Left renal pelvis (tissue), 4 donors: ENCODE measurements at places on chromosomes 3 and 15.

DNA sequence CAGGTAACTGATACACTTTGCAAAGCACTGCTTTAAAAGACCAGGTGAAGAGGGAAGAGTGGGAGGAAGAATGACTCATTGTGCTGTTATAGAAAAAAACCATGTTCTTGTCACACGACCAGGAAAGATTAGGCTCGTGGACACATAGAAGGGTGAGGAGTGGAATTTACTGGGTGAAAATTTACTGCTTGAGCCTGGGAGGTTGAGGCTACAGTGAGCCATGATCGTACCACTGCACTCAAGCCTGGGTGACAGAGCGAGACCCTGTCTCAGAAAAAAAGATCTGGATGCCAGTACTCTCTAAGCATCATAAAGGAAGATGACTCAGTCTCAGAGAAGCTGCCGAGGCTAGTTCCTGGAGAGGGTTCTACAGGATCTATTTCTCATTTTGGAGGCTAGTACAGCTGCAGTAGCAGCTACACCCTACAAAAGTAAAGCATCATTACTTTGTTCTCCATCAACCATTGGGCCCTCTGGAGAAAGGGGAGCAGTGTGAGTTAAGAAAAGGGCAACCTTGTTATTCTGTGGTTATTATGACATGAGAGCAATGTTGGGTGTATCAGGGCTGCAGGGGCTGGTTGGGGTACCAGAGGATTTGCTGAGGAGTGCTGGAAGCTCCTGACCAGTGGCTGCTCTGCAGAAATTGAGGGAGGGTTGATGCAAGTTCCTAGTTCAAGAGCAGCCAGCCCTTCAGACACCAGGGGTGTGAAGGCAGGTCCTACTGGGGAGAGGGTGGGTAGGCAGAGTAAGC, 75.4 kb downstream of the CMTM8 start:
- DNase-seq, result no peak

- DNase-seq, result no peak
Measured at GRCh38 chr3:120429921-120430361, 20.9 kb downstream of the FSTL1 start.

- DNase-seq, result no peak
Measured at GRCh38 chr3:52472239-52473000, 17.0 kb downstream of the NISCH start.

- DNase-seq, result no peak
Measured at GRCh38 chr15:54559405-54560069, 581.3 kb downstream of the UNC13C start.

GRCh38 chr3:69329892-69330291, 56.0 kb downstream of the FRMD4B start:
- no peak for DNase-seq

- DNase-seq, result no peak
Measured at GRCh38 chr3:44762690-44763089, 1.1 kb downstream of the KIF15 start.

DNA sequence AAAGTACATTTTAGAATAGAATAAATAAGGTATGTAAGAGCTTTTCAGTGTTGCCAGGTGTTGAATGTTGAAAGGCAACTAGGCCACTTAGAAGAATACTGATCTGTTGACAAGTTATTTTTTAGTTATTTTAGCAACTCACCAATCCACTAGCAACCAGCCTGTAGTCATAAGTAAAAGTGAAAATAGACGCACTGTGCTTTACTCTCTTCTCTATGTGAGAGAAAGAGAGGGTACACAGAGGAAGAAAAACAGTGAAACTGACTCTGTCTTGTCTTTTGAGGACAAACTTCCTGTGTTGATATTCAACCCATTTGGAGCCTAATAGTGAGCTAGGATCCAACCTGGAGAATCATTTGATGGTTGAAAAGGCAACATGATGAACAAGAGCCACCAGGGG, 327.1 kb upstream of the GOLIM4 start:
- DNase-seq, result no peak

DNA sequence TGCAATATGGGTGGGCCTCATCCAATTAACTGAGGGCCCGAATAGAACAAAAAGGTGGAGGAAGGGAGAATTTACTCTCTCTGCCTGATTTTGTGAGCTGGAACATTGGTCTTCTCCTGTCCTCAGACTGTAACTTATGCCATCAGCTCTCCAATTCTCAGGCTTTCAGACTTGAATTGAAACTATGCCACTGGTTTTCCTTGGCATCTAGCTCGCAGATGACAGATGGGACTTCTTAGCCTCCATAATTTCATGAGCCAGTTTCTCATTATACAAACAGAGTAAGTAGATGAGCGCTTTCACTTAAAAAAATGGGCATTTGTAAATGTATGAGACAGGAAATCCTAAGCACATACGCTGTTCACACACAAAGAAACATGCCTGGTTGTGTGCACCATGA, 8.7 kb upstream of the PTX3 start:
- no peak for DNase-seq

- DNase-seq, result no peak
Measured at GRCh38 chr3:179309225-179310078, 13.4 kb upstream of the ZNF639 start.

GRCh38 chr3:124767264-124767663, 37.0 kb downstream of the UMPS start:
- no peak for DNase-seq

DNA sequence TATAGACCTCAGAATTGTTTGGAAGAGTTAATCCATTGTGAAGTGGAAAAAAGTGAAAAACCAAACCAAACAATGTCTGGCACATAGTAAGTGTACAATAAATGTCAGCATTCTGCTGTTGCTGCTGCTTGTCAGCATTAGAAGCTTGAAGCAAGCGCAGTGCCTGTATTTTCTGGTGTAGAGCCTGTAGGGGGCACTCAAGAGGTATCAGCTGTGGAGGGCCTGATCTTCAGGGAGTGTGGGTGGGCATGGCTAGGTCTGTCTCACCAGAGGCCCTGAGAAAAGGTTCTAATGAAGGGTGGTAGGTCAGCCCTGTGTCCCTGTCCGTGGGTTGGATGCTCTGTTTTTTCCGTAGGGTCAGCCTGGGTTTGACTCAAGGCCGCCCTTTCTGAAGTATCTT, 3.6 kb downstream of the ADAMTSL3 start:
- DNase-seq, result no peak

DNA sequence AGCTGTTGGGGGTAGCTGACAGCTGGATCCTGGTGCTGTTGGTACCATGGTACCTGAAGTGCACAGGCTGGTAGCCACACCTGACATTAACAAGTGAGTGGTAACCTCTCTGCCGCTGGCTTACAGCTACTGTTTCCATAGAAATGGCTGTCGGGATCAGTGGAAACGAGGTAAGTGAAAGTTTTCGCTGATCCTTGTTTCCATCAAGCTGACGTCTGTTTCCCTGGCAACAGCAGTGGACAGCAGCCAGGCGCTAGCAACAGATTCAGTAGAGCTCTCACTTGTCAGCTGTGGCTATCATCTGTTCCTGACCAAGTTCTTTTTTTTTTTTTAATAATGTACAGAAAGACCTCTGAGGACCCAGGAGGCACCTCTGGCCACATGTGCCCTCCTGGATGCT, 166.2 kb downstream of the CHDH start:
- DNase-seq, result no peak

- DNase-seq, result no peak
Measured at GRCh38 chr15:69551391-69552056, 98.9 kb downstream of the RPLP1 start.

GRCh38 chr3:124360155-124360554, 368.2 kb upstream of the ROPN1 start:
- DNase-seq, result no peak

- no peak for DNase-seq
Measured at GRCh38 chr15:41905036-41905793, 11.4 kb upstream of the SPTBN5 start.

GRCh38 chr3:148975696-148976095, 15.6 kb upstream of the GYG1 start:
- DNase-seq, result no peak

DNA sequence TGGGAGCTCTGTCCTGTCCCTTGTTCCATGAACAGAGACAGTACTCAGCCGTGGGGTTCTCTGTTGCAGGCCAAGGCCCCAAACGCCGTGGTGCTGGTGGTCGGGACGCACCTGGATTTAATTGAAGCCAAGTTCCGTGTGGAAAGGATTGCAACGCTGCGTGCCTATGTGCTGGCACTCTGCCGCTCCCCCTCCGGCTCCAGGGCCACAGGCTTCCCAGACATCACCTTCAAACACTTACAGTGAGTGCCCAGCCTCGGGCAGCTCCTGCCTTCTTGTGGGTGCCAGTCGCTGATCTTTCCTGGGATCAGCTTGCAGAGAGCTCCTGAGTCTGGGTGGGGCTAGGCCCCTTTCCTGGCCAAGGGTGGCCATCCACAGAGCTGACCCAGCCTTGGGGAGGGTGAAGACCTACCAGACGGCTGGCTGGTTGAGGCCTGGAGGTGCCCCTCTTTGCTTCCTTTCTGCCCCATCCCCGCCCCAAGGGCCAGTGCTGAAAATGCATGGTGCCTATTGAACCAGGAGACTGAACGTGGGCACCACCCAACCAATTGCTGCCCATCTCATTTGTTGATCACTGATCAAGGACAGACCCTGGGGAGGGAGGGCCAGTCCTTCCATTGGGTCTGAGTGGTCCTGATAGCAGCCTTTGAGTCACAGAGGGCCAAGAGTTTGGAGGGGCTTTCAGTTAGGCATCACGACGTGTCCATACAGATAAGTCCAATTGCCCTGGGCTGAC, 106.9 kb downstream of the LRRK1 start:
- no peak for DNase-seq

DNA sequence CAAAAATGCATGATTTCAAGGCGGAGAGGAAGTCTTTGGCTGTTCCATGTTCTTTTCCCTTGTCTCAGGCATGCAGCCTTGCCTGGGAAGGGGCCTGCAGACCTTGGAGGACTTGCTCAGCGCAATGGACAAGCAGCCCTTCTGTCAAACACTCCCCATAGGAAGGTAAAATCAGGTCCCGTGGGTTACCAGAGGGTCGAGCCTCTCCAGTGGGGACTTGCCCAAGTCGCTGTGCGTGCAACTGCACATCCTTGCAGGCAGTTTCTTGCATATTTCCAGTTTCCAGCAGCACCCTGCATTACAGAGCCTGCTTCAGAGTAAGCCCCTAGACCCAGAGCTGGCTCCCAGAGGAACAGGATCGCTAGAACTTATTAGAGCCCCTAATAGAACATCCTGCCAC, 75.5 kb upstream of the KLF13 start:
- DNase-seq, result no peak

DNA sequence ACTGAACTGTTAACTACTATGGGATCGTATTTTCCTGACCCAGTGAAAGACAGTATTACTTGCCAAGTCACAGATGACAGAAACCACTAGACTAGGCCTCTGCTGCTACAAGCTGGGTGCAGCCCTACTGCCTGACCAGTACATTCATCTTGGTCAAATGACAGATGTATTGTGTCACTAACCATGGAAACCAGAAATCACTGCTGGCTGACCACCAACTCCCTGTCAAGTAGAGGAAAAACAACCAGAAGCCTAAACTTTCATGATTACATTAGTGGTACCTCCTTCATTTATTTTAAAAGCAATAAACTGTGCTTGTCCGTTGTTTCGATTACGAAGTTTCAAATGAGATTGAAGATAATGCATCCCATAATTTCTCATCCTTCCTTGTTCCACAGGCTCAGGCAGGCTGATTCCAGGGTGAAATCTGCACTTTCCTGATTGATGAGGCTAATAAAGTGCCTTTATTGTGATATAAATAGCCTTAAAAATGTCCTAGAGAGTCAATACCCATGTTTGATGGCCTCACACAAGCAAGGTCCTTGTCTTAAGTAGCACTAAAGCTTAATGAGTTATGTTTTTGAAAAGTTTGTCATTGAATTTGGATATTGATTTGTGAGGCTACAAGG, 309.7 kb downstream of the LSAMP start:
- DNase-seq, result peak; percentile 74

GRCh38 chr3:16199769-16200168, 25.3 kb downstream of the GALNT15 start:
- DNase-seq, result no peak

DNA sequence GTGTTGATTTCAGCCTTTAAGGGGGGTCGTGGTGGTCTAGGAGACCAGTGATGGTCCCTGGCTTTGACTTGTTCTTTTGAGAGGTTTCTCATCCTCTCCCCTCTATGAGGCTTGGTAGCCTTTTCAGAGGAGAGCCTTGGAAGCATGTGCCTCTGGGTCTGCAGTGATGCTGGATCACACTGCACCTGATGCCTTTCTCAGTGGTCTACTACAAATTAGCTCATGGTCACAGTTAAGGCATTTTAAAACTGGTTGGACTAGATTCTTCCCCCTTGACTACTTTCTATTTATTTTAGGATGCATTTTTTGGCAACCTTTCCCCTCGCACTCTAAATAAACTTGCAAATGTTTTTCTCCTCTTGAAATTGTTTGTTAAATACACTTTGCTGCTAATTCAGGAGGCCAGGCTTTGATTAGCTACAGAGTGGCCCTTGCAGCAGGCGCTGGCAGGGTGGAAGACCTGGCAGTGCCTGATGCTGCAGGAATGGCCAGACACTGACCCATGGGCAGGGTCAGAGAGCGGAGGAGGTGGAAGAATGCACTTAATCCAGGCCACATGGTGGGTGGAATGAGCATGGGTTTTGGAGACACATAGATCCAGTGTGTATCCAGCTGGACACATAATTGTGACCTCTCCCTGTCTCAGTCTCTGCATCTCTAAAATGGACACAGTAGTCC, 318.8 kb upstream of the CTDSPL start:
- no peak for DNase-seq

DNA sequence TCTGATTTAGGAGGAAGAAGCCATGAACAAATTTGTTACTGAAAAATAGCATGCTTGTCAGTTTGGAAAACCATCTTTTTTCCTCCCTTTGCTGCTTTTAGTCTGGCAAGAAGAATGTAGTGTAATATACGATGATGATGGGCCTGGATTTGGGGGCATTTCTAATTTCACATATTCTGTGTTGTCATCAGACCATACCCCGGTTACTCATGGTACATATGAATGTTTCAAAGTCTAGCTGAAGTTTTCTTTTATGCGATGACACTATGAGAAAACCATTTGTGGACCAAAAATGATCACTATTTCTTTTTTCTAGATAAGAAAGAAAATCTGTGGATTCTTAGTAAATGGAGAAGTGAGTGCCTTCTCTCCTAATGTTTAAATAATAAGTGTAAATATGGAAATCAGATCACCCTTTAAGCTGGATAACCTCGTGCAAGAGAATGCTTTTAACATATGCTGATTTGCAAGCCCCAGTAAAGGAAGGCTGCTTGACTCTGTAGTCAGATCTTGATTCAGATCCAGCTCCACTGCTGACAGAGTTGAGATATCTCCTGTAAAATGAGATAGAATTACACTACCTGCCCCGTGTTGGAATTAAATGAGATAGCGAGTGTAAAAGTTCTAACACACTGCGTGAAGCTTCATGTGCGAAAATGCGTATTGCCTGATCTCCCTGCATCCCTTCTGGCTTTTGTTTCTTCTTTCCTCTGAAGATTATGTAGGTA, 3.0 kb downstream of the MEF2A start:
- no peak for DNase-seq

DNA sequence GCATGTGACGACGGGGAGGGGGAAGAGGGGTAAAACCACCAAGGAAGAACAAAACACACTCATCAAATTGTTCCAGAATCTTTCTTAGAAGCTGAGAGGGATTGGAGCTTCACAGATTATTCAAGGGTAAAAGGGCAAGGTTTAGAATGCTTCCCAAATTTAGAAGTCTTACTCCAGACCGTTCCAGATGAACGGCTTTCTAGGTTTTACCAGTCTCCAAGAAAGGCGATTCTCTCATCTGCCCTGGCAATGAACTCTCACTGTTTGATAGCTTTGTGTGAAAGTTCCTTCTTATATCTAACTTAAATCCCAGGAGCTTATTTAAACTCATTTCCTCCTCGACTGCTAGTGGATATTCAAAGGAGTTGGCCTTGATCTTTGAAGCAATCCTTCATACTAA, 124.3 kb upstream of the PRICKLE2 start:
- DNase-seq, result no peak

GRCh38 chr3:111473550-111473949, 68.4 kb upstream of the CD96 start:
- no peak for DNase-seq
